ENCODE measurements at places on chromosomes 12 and 14. TPM values are rescaled to one million over a fixed set of nuclear protein-coding genes. Genes with fewer than 3 reads are reported as not detected.

The NKX2-1 gene
- not detected for total RNA-seq

DNA sequence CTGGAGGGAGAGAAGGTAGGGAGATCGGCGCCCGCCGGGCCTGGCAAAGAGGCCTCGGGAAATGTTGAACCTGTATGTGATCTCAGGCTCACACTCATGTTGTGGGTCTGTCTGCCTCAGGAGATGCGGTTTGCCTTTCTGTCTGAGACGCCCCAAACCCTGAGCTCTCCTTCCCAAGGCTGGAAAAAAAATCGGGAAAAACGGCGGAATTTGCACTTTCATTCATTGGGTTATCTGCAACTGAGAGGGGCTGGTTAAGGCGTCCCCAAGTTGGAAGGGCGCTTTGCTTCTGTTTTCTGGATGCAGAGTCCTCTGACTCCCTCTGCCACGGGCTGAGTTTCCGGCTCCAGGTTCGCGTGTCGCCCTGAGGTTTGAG is 5.0 kb upstream of the HOXC9 start:
- DNase-seq = no peak

DNA sequence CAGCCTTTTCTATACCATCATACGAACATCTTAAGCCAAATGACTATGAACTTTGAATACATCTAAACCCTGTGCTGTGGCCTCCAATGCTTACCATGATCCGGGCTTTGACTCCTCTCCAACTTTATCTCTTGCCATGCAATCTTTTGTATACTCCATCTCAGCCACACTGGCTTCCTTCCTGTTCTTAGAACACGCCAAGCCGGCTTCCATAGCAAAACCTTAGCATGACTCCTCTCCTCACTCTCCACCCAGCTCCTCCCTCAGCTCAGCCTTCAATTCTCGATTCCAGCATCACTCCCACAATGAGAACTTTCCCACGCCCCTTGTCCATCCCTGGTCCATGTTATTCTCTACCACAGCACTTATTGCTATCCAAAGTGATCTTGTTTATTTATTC is 228.3 kb downstream of the NTF3 start:
- DNase-seq = no peak

DNA sequence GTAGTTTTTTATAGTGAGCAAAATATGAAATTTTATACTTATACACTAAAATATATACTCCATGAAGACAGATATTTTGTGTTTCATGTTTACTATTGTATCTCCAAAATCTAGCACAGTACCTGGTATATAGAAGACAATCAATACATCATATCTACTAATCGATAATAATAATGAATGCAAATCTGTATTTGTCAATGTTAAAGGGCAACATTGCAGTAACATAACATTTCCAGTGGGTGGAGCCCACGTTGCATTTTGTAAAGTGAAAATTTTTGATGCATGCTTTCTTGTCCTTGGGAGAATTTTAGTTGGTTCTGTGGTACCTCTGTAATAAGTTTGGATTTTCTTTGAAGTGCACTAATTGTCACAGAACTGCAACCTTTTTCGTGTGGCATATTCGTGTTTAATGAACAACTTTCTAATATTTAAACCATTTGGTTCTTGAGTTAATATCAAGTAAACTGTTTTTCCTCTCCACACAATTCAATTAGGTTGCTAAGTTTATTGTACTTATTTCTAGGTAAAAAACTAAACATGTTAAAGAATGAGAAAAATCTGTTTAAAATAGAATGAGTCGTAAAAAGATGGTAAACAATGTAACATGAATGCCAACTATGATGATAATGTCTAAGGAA is 47.4 kb downstream of the AVPR1A start:
- DNase-seq = no peak
